ENCODE measurements at places on chromosomes 7 and 10. TPM values are rescaled to one million over a fixed set of nuclear protein-coding genes. Genes with fewer than 3 reads are reported as not detected.

DNA sequence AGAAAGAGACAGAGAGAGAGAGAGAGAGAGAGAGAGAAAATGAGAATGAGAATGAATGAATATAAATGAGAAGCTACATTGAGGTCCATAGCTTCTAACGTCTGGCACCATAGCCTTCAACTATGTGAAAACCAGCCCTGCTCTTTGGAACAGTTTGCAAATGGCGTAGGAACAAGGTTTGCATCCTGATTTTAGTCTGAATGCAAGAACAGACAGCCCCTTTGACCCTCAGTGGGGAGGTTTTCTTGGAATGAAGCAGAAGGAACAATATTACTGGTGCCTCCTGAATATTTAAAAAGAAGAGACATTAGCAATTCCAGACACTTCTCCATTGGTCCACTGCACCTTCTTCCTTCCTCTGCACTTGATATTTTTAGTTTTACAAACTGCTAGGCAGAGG lies 23.0 kb downstream of the LHPP start:
- H3K36me3 ChIP-seq, result no peaks in the 10 kb centered on the region
- no peaks in the 10 kb centered on the region for H3K4me1 ChIP-seq
- no peak for DNase-seq
- H3K4me3 ChIP-seq, result no peak overlapping the region

- peaks cover 28% of the 10 kb centered on the region for H3K36me3 ChIP-seq
- no peaks in the 10 kb centered on the region for H3K27me3 ChIP-seq
- no peak overlapping the region for H3K27ac ChIP-seq
- no peak overlapping the region for H3K4me3 ChIP-seq
- DNase-seq, result no peak
Observed at GRCh38 chr7:158676171-158676840, 28.3 kb downstream of the NCAPG2 start.

GRCh38 chr10:68082872-68083271 lies 7.8 kb upstream of the HERC4 start:
- H3K4me3 ChIP-seq, result no peak overlapping the region
- no peaks in the 10 kb centered on the region for H3K27me3 ChIP-seq
- H3K27ac ChIP-seq, result peak overlapping the region; percentile 100
- DNase-seq, result no peak

GRCh38 chr10:60098677-60099601 lies 192.6 kb upstream of the CCDC6 start:
- H3K27ac ChIP-seq, result no peak overlapping the region
- no peak overlapping the region for H3K4me3 ChIP-seq
- no peaks in the 10 kb centered on the region for H3K27me3 ChIP-seq
- H3K36me3 ChIP-seq, result no peaks in the 10 kb centered on the region
- no peaks in the 10 kb centered on the region for H3K4me1 ChIP-seq

DNA sequence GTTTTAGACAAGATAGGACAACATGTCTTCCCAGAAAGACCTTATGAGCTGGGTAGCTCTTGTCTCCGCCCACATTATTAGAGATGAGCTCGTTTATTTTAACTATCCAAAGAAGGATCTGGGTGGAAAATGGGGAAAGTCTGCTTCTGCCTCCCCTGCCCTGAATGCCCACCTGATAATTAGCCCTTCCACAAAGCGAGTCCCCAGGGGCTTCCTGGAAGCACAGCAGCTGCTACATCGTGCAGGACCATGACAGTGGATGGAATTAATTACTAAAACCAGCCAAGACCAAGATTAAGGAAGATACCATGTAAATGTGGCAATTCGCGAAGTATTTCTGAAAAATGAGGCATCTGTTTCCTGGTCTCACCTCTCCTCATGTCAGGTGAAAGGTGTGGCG lies 374.4 kb downstream of the PAXIP1 start:
- no peak overlapping the region for H3K4me3 ChIP-seq
- H3K36me3 ChIP-seq, result no peaks in the 10 kb centered on the region
- no peak for DNase-seq
- peaks cover 2% of the 10 kb centered on the region for H3K27me3 ChIP-seq

DNA sequence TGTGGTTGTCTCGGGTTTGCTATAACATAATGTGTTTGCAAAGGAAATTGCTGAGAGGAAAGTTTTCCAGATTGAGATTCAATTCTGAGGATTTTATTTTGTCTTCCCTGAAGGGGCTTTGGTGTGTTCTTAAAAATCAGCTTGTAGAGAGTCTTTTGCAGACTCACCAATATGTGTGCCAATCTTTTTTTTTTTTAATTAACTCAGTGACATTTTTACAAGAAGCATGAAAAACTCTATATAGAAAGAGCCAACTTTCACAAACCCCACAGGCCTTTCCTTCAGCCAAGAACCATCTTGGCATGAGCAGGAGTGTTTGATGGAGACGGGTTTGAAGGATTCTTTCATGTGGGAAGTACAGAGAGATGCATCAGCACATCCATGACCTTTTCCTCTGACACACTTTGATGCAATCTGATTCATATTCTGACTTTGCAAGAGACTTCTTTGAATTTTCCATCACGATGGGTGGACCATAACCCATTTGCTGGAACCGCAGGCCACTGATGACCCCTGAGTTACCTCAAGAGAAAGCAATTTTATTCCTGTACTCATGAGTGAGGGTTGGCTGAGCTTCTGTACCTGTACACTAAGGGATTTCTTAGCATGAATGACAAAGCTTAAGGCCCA lies 892.6 kb downstream of the XPNPEP1 start:
- no peaks in the 10 kb centered on the region for H3K4me1 ChIP-seq
- no peaks in the 10 kb centered on the region for H3K36me3 ChIP-seq
- H3K27ac ChIP-seq, result no peak overlapping the region
- no peak for DNase-seq

- H3K4me3 ChIP-seq, result no peak overlapping the region
- no peaks in the 10 kb centered on the region for H3K4me1 ChIP-seq
- DNase-seq, result no peak
- H3K27me3 ChIP-seq, result no peaks in the 10 kb centered on the region
Observed at GRCh38 chr10:106181501-106181900, 983.0 kb downstream of the SORCS1 start.

Gene ABCB4
- 0.18 TPM for total RNA-seq

Gene CHST3
- 44.6 TPM for total RNA-seq

Gene ZPBP
- not detected for total RNA-seq

Gene GPER1
- 2.9 TPM for total RNA-seq

Gene CUBN
- total RNA-seq, result 1.3 TPM

All from Panc1 (cell line).